ENCODE measurements at places on chromosomes 12 and 14.

DNA sequence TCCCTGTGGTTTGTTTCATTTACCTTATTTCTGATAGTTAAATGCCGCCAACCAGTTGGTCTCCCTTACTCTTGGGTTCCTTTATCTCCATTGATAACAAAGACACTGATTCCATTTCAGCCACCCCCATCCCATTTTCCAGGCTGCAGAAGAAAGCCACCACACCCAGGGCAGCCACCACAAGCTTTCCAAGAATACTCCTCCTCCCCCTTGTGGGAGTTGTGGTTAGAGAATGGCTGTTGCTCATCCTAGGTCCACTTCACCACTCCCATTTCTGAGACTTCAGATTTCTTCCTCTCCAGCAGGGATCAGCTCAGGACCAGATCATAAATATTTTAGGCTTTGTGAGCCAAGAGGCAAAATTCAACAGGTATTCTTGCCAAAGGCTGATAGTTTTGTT lies 73.9 kb downstream of the ANO4 start:
- DNase-seq = no peak

DNA sequence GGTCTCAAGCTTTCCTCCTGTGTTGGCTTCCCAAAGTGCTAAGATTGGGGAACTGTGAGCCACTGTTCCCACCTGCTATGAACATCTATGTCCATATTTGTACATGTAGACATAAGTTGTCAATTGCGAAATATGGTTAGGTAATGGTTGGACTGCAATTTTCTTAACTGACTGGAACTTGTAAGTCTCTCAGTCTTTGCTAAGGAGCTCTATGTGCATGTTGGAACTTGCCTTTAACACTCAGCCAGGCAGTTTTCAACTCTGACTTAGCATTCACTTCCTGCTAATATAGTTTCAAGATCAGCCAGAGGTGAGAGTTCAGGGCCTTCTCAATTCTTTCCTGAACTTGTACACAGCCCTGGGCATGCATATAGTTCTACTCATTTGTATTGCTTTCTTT lies 44.5 kb upstream of the EEA1 start:
- DNase-seq = no peak

- no peak for DNase-seq
These were observed 55.1 kb downstream of the CMAS start for GRCh38 chr12:22100958-22101748.

- DNase-seq = no peak
These were observed 56.9 kb downstream of the IGF1 start for GRCh38 chr12:102423462-102423861.

DNA sequence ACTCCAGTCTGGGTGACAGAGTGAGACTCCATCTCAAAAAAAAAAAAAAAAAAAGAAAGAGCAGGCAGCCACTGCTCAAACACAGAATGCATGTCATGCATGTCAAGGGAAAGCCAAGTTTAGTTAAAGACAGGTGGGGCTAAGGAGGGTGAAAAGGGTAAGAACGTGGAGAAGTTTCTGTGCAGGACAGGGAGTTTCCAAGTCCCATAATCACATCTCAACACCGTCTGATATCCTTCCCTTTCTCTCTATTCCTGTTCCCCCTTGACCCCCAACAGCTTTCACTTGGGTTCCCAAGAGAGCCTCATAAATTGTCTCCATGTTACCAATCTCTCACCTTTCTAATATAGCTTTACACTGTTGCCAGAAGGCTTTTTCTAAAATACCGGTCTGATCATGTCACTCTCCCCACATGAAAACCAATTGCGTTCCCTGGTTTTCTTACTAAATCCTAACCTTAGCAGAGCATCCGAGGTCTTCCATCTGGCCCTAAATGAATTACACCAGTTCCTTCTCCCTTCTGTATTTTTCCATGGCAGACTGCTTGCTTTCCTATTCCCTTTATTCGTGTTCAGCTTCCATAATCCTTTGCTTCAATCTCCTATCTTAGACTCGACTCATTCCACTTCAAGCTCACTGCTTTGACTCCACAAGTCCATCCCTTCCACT lies 37.0 kb downstream of the LIMA1 start:
- no peak for DNase-seq

DNA sequence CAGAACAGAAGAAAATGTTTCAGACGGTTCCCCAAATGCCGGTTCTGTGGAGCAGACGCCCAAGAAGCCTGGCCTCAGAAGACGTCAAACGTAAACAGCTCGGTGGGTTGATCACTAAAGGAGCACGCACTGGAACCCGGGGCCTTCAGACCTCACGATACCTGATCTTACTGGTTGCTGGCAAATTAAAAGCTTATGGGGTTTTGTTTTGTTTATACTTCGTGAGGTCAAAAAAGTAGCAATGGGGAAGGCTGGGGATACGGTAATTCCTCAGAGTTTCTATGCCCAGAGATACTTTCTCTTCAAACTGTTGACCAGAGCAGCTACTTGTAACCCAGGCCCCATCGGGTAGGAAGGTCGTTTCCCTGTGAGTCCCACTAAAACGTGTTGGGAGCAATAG lies 1.7 kb downstream of the CDKN1B start:
- no peak for DNase-seq

DNA sequence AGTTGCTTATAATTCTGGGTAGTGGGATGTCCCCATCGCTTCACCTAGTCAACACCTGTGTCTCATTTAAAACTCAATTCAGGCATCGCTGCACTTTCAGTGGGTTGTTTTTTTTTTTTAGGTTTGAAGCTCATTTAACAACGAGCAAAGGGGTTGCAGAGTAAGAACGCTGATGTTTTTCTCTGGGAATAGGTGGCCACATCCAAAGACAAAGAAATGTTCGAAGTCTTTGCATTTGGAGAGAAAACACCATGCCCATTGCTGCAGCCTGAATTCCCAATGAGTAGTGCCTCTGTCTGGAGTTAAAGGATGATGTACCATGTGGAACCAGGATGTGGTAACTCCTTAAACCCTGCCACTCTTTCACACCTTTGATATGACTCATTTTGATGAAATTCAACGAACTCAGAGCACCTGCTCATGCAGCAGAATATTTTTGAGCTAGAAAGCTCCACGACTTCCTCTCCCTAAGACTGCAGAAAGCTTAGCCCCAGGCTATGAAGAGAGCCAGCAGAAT lies 35.1 kb upstream of the BATF start:
- DNase-seq = no peak

DNA sequence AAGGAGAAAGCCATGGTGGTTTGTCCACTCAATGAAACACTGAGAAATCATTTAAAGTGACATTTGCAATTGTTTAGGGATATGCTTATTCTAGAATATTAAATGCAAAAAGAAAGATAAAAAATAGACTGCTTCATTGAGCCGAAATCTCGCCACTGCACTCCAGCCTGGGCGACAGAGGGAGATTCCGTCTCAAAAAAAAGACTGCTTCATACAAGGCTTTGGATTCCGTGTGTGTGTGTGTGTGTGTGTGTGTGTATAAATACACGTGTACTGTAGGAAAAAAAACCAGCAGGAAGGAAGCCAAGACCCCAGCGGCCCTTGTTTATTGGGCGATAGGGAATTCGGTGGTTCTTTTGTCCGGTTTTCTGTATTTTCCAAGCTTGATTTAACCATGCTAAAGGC lies 3.2 kb upstream of the ZNF839 start:
- no peak for DNase-seq

- no peak for DNase-seq
These were observed 45.4 kb downstream of the JAG2 start for GRCh38 chr14:105123064-105123665.

DNA sequence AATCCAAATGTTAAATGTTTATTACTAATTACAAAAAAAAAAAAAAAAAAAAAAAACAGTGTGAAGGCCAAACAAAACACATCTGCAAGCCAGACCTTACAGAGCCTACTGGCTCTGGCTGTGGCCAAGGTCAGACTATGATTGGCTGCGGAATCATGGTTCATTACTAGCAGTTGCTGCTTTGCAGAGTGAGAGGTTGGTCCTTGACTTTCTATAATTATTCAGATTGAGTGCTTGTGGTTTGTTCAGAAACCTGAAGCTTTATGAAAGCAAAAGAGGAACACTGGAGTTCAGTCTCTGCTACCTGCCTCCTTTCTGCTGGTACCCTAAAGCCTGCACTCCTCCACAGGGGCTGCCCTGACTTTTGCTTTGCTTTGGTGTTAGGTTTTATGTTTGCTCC lies 550.9 kb downstream of the BCL11B start:
- DNase-seq = no peak

- DNase-seq = no peak
These were observed 88.8 kb downstream of the FGD4 start for GRCh38 chr12:32488132-32488531.

- DNase-seq = no peak
These were observed 4.1 kb downstream of the PROX2 start for GRCh38 chr14:74871819-74872218.

DNA sequence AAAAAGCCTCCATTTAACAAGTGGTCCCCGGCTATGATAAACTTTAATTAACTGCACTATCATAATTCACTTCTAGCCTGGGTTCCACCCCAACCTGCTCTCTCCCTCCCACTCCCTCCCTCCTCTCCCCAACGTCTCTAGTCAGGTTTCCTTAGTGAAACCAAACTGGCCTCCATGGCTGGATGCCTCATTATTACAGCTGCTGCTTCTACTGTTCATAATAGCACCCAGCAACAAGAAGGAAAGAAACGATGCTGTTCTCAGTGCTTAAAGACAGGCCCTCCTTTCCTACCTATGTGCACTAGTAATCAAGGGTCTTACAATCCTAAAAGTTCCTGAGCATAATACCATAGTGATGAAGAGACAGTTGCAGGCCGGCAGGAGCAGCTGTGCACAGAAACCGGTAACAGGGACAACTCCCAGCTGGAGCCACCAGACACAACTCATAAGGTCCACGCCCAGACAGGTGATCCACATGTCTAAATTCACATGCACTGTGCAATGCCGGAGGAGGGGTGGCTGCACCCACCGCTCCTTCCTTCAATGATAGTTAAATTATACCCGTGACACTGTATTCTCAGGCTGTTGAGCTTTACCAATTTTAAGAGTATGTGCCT lies 6.2 kb downstream of the IRF2BPL start:
- no peak for DNase-seq

GRCh38 chr12:29546000-29546399 lies 48.5 kb upstream of the OVCH1 start:
- DNase-seq = no peak

GRCh38 chr12:76608070-76608469 lies 48.5 kb upstream of the OSBPL8 start:
- no peak for DNase-seq

DNA sequence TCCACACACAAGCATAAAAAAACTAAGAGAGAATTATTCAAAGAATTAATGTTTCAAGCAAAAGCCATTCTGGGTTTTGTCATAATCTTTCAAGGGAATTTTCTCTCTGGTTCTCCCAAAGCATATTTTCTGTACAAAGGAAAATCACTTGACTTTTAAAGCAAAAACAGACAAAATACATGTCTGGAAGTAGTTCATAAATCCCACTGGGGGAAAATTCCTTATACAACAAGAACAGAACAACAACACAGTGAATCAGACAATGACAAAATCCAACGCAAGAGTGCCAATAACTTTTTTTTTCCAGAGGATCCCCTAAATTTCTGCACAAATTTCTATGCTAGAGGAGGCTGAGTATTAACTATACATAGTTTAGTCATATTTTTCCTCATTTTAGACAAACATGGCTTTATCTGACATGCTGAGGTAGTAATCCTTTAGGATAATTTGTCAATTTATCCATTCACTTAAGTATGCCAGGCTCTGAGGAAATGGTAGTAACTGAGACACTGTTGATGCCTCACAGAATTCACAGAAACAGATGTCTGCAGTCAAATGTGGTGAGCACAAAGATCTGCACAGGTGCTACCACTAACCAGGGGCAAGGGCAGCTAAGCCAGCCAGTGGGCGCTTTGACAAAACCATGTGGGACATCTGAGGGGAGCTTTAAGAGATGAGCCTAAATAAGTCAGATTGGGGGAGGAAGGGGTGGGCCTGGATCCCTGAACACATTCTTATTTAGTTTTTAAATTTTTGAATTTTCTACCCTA lies 38.0 kb downstream of the GRIP1 start:
- DNase-seq = no peak

DNA sequence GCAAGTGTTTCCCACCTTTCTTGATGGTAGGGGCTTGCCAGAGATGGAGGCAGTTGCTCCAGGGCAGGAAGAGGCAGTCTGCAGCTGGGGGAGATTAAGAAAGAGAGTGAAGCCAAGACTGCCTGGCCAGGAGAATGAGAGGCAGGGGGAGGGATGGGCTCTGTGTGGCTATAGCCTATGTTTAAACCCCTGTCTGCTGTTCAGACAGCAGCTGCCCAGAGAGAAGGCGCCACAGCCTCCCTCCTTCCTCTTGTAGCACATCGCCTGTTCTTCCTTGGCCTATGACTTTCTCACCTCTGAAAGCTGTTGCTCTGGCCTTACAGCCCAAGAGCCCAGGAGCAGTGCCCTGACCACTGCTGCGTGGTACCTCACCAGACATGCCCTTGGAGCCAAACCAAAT lies 61.7 kb downstream of the EMP1 start:
- peak; percentile 75 for DNase-seq

- no peak for DNase-seq
These were observed 42.0 kb upstream of the NT5DC3 start for GRCh38 chr12:103882861-103883596.

DNA sequence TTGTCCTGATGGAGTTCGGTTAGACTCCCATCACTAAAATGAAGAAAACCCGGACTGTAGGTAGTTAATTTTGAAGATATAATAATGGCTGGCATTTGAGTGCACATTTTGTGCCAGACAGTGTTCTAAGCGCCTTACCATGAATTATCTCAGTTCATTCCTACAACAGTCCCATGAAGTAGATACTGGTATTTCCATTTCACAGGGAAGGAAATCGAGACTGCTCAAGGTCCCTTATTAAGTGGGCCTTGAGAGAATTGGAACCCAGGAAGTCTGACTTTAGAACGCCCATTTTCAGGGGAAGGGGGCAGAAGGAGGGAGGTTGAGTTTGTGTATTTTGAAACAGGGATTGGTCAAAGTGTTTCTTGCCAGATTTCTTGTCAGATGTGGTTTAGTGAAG lies 855 bp downstream of the MNAT1 start:
- DNase-seq = no peak

DNA sequence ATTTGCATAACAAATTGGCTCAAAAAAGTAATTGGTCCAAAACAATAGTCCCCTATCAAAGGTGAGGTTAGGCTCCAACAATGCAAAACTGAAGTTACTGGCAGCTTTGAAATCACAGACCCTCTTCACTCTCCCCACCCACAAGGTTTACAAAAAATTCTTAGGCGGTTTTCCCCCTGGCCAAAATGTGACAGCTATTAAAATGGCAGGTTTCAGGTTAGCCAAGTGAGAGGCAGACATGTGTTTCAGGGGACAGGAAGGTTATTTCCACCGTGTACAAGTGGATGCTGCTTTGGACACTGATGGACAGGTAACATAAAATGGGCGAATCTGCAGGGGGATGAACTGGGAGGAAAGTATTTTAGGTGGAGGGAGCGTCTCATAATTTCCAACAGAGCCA lies 888 bp upstream of the SPIC start:
- DNase-seq = no peak

GRCh38 chr12:124049451-124050094 lies 76.6 kb downstream of the ZNF664 start:
- no peak for DNase-seq

DNA sequence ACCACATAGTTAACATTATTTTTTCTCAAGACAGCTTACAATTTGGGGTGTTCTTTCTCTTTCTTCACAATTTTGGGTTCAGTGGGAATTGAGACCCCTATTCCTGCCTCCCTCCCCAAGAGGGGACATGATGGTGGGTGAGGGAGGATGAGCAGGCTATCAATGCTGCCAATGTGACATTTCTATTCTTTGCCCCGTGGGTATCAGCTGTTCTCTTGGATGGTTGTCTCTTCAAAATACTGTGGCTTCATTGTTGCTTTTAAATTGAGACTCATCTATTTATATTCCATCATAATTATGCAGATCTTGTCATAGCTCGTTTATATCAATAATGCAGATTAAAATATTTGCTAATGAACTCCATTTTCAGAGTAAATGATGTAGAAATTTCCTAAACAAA lies 56.5 kb upstream of the ANO4 start:
- DNase-seq = no peak
